ENCODE measurements at places on chromosomes 16 and 17.

DNA sequence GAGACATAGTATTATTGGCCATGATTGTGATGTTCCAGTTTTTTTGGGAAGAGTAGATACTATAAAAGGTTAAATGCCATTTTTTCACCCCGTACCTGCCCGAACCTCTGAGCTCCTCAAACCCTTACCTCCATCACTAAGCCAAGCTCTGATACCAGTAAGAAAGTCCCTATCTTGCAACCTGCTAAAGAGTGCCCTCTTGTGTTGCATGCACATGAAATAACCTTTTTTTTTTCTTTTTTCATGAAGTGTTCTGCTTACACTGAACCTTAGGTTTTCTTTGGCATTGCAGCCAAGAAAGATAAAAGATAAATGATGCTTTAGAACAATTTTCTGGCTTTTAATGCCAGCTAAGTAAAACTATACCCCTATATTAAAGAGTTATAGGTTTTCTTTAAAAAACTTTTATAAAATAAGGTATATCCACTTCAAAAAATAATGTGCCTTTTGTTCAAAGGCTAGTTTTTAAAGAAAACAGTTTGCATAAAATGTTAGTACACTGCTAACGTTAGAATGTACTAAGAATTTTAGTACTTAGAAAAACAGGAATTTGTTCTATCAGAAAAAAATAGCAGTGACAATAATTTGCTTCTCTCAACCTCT lies 295.3 kb upstream of the PMFBP1 start:
- peak; percentile 11 for DNase-seq

- no peak for DNase-seq
These were observed 10.7 kb downstream of the SPNS2 start for GRCh38 chr17:4509401-4509800.

DNA sequence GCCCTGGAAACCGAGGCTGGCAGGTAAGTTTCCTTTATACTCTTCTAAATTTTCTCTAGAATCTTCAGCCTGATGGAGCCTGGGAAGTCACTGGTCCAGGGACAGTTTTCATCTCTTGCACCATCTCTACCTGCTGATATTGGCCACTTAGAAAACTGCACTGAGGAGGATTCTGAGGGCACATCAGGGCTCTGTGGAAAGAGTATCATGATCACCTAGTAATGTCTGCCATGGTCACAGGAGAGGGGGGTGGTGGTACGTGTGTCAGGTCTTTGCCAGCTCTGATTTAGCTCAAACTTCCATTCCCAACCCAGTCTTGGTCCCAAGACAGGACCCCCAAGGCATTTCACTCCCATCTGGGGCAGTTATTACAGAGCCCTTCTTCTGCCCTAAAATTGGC lies 35.2 kb upstream of the DOC2B start:
- DNase-seq = no peak

- peak; percentile 93 for DNase-seq
These were observed 53.2 kb downstream of the NT5M start for GRCh38 chr17:17356149-17356930.

- peak; percentile 68 for DNase-seq
These were observed 151.9 kb upstream of the GSE1 start for GRCh38 chr16:85461022-85461813.

DNA sequence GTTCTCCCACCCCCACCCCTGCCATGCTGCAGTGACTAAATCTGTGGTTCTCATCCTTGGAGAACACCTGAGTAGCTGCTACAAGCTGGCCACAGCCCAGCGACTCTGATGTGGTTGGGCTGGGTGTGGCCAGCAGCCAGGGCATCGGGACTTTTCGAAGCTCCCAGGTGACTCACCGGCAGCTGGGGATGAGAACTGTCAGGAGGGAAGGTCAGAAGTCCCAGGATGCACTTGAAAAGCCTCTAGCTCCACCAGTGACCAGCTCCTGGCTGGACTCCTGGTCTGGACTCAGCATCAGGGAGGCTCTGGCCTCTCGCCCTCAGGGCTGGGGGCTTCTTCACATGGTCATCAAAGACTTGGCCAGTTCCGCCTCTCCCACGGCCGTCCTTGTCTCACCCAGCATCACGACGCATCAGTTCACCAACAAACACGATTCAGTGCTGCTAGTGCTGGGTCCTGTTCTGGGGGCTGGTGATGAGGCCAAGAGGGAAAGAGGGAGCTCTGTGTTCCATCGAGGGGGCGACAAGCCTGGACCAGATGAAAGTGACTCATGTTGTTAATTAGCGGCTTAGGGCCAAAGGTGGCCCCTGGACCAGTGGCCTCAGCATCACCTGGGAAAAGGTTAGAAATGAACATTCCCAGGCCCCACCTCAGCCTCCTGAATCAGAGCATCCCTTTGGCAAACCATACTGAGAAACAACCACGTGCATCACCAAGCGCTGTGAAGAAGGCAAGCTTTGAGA lies 3.9 kb upstream of the C17orf99 start:
- no peak for DNase-seq

- DNase-seq = peak; percentile 44
These were observed 47.1 kb downstream of the SPACA3 start for GRCh38 chr17:33038740-33039139.

DNA sequence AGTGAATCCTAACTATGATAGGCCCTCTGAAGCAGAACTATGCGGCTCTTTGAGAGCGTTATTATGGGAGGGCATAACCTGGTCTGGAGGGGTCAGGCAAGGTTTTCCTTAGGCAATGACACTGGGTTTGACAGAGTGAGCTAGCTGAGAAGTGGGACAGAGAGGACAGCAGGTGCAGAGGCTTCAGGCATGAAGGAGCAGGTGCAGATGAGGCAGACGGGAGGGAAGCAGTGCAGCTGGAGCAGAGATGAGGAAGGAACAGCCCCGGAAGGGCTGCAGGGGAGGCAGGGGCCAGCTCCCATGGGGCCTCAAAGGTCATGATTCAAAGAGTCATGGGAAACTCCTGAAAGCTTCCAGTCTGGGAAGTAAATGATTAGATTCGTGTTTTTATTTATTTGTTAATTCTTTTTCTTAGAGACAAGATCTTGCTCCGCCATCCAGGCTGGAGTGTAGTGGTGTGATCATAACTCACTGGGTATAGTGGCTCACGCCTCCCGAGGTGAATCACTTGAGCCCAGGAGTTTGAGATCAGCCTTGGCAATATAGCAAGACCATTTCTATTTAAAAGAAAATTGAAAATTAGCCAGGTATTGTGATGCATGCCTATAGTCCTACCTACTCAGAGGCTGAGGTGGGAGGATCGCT lies 5.4 kb downstream of the MARCHF10 start:
- no peak for DNase-seq

GRCh38 chr17:71919186-71919585 lies 201.6 kb upstream of the SOX9 start:
- DNase-seq = no peak

- peak; percentile 78 for DNase-seq
These were observed 12.1 kb upstream of the RIPOR1 start for GRCh38 chr16:67516296-67517154.

- DNase-seq = no peak
These were observed 14.9 kb downstream of the MYO1D start for GRCh38 chr17:32861981-32862380.

GRCh38 chr17:68398691-68399637 lies 58.3 kb downstream of the WIPI1 start:
- peak; percentile 86 for DNase-seq

- no peak for DNase-seq
These were observed 523.0 kb upstream of the CA10 start for GRCh38 chr17:52681480-52681879.
